ENCODE measurements at places on chromosomes 4 and X. TPM values are rescaled to one million over a fixed set of nuclear protein-coding genes. Genes with fewer than 3 reads are reported as not detected.

Gene CHRNA9
- not detected for total RNA-seq

Gene SLC2A9
- 2.5 TPM for total RNA-seq

Gene GPR34
- total RNA-seq = not detected

Gene GPR78
- total RNA-seq = 0.63 TPM

Gene ALAS2
- total RNA-seq = not detected

Gene KLF8
- 2.4 TPM for total RNA-seq

Gene RRH
- not detected for total RNA-seq

Gene ZFP42
- under 0.01 TPM for total RNA-seq

Gene GPM6B
- total RNA-seq = 7.7 TPM

Gene RTL3
- not detected for total RNA-seq

Gene IL9R
- total RNA-seq = not detected

Gene DUSP9
- not detected for total RNA-seq

Gene TIMM8A
- 2.0 TPM for total RNA-seq

Gene APLN
- 0.32 TPM for total RNA-seq

Gene CCDC158
- 0.16 TPM for total RNA-seq

Gene SPOCK3
- 1.3 TPM for total RNA-seq

Gene USP46
- total RNA-seq = 10.5 TPM

Gene FAM9B
- not detected for total RNA-seq

Gene TCEAL9
- total RNA-seq = 148 TPM

Gene ACOT9
- 27.0 TPM for total RNA-seq

Gene KLB
- total RNA-seq = not detected

Gene SUPT20HL1
- 0.09 TPM for total RNA-seq

Gene CCNB3
- 0.63 TPM for total RNA-seq

Gene FAT4
- total RNA-seq = 14.9 TPM

Gene ZNF280C
- total RNA-seq = 1.9 TPM

Gene AGA
- 58.8 TPM for total RNA-seq

Gene PSAPL1
- total RNA-seq = not detected

Gene CPE
- total RNA-seq = 3.9 TPM

Gene ADAMTS3
- 4.1 TPM for total RNA-seq

Gene ASB12
- total RNA-seq = 0.17 TPM

Gene SHOX
- total RNA-seq = not detected

Gene ZCCHC4
- 8.4 TPM for total RNA-seq

Gene FAM149A
- total RNA-seq = 5.7 TPM

Gene NLGN4X
- total RNA-seq = not detected

Gene CSAG3
- not detected for total RNA-seq

Gene LIN54
- total RNA-seq = 10.1 TPM

Gene ABCG2
- 1.1 TPM for total RNA-seq

Gene NLGN3
- total RNA-seq = 0.95 TPM

All from bronchial smooth muscle cell (primary cell).